ENCODE measurements at places on chromosomes 3 and 15.

GRCh38 chr3:48068886-48069285 lies 52.7 kb upstream of the MAP4 start:
- no peak for DNase-seq

DNA sequence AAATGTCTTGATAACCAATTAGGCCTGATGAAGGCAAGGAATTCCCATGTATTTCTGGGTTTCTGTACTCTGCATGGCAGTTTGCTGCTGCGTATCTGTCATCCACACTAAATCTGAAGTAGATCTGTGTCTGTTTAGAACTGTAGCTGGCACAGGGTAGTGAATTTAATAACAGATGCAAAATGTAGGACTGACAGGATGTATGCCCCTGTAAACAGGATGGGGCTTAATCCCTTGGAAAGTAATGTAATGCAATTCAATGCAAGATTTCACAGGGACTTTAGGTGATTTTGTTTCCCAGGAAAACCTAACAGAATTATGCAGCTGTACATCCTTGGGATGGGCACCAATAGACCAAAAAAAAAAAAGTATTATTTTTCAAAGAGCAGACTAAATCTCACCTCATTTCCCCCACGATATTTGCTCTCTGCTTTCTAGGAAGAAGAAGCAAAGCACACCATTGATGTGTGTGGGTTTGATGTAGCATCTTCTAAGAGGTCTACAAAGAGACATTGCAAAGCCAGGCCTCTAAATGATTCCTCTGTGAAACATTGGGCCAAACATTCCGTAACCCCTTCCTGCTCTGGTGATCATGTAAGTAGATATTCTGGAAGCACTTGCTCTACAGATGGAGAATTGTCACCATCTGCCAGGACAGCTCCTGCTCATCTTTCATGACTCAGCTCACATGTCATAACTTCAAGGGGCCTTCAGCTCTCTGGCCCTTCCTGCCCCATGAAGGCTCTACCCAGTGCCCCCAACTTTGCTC lies 464.3 kb upstream of the RGMA start:
- no peak for DNase-seq

GRCh38 chr15:58588096-58588495 lies 156.3 kb downstream of the LIPC start:
- no peak for DNase-seq

DNA sequence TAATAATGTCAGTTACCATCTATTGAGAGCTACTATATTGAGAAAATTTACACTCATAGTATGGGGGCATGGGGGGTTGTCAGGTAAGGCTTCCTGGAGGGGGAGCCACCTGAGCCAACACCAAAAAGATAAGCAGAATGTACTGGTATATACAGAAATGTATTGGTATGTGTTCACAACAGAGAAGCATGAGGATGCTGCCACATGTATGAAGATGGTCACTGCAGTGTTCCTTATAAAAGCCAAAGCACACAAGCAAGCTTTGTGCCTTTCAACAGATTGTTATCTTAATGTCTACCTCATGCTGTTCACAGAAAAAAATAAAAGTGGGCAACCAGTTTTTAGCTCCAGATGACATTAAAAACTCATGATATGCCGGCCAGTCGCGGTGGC lies 149.0 kb downstream of the MAGI1 start:
- no peak for DNase-seq

DNA sequence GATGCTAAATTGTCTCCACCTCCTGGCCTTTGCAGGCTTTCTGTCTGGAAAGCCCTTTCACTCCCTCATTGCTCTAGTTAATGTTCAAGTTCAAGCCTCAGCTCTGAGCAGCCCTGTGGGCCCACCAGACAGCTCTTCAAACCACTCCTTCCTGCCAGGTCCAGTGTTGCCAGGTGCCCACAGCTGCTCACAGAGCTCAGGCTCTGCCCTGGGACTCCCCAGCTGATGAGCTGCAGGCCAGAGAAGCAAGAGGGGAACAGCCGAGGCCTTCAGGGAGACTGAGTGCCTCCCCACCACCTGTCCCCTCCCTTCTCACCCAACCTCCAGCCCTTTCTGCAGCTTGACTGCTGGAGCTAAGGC lies 1.3 kb upstream of the ZBTB47 start:
- no peak for DNase-seq

GRCh38 chr15:57370929-57371328 lies 5.4 kb upstream of the CGNL1 start:
- no peak for DNase-seq

DNA sequence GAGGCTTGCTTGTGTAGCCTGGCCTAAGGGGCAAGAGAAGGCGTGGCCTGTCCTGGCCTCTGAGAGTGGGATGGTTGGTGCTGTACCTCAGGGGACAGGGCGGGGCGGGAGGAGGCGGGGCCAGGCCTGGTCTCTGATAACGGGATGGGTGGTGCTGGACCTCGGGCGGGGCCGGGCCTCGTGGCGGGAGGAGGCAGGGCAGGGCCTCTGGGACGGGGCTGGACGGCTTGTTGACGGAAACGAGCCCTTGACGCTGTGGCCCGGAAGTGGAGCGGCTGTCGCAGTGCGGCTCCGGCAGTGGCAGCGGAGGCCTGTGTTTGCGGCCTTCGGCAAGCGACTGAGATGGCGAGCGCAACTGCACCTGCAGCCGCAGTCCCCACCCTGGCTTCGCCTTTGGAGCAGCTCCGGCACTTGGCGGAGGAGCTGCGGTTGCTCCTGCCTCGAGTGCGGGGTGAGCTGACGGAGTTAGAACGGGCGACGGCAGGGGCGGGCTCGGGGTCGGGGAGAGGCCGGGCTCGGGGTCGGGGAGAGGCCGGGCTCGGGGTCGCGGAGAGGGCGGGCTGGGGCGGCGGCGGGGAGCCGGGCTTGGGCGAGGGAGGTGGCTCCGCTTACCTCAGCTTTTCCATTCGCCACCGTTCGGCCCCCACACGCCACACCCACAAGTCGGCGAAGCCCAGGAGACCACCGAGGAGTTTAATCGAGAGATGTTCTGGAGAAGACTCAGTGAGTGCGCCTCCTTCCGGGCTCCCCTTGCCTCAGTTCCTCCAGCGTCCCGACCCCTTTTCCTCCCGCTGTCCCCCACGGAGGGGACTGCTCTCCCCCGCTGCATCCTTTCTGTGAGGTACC lies at the start of gene CCNDBP1:
Gene CCNDBP1 (plus strand): TSS at position 247 of the 846 bp plus-strand sequence. CDS start 96 bp downstream, at position 343.
- peak; percentile 51 for DNase-seq

DNA sequence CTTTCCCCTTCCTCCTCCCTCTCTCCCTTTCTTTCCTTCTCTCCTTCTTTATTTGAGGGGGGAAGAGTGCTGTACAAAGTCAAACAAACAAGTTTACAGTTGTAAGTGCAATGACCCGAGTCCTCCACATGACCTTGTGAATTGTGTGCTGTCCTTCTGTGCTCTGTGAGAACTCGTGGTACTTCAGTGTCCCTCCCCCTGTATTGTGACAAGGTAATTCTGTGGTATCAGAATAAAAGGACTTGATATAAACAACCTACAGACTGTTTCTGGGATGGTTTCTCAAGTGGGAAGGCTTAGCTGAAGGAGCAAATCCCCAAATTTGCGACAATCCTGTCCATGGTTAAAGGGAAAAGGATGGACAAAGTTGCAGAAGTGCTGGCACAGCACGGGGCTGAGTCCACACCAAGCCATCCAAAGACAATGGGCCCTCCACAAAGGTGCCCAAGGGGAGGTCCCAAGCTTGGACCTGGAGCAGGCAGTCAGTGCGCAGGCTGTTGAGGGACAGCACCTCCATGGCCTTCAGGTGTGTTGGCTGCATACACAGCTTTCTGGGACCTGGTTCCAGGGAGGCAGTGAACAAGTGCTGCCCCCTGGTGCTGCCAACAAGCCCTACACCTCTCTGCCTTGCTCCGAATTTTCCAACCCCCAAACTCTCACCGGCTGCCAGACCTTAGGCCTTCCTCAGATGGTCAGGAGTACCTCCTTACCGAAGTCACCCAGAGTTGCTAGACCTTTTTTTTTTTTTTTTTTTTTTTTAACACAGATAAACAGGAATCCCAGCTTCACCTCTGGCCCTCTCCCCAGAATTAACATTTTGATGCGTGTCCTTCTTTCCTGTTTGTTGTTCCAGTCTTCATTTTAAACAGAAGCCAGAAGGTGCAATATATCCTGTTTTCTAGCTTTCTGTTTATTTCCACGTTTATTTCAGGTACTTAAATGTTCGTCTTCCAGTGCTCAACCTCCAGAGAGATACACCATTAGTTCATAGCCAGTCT lies 2.6 kb upstream of the APEH start:
- no peak for DNase-seq

DNA sequence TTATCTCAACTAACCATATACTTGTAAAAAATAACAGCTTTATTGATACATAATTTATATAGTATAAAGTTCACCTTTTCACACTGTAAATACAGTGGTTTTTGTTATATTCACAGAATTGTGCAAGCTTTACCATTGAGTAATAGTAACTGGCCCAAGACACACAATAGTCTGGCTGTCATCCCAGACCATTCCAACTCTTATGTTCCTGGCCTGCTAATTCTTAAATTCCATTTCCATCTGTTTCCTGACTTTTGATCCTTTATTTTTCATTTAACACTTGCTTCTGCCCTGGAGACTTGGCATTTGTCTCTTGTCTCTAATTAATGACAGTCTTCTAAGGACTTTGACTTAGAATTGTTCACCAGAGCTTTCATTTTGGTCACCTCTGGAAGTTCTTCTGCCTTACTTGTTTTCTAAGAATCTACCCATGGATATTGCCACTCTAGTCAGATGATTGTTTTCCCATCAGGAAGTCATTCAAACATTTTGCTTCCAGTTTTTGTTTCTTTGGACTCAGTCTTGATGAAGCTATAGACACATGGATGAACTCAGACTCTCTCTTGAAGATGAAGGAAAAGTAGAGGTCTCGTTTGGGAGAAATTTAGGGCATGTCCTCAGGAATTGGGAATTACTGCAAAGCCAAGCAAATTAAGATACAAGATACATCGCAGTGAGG lies 27.2 kb upstream of the PLSCR4 start:
- DNase-seq, result peak; percentile 85

- DNase-seq, result no peak
Measured at GRCh38 chr15:48856942-48857341, 21.0 kb upstream of the EID1 start.

DNA sequence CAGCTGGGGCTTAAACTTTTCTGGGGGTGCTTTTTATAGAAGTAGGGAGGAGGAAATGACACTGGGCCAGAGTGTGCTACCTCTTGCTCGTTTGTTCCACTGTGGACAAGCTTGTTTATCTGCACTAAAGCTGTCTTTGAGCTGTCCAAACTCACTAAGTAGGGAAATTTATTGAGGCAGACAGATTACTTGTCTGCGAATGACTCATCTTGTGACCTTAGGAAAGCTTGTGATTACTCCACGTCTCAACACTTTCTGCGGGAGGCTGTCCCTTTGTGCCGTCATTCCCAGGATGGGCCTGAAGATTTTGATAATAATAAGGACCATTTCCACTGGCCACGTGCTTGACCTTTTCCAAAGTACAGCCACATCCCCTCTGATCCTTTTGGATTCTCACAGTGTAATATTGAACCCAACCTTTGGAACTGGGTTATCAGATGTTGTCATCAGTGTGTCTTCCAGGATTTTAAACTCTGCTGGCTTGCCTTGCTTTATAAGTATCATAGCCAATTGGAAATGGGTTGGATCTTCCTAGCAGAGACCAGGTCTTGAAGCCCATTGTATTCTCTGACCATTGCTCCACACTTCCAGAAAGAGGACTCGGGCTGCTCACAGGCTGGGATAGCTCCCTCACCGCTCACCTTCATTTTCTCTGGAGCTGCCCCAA lies 84.7 kb downstream of the AGBL1 start:
- no peak for DNase-seq

- no peak for DNase-seq
Measured at GRCh38 chr15:94008104-94009074, 223.0 kb upstream of the MCTP2 start.

GRCh38 chr3:182294696-182295095 lies 498.6 kb upstream of the ATP11B start:
- no peak for DNase-seq

DNA sequence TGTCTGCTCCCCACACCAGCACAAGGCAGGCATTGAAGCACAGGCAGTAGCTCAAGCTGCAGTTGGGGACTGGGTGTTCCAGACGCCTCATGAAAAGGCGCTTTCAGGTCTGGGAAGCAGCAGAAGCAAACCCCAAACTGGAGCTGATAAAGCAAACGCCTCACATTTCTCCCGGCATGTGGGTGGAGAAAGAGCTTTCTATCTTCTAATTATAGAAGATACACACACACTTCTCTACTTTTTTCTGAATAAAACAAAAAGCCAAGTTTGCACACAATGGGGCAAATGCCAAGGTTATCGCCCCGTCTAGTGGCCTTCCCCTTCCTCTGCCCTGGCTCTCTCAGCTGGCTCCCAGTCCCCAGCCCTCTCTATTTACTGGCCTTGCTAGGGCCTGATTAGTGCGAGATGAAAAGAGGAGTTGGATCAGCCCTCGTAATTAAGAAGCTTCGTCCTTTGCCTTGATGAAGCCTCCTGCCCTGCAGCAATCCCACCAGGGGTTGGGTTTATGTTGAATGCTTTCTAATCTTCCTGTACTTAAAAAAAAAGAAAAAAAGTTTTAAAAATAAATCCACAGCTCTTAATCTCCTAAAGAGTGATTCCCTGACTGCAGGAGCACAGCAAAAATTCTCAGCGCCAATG lies 120.2 kb downstream of the MEGF11 start:
- no peak for DNase-seq

DNA sequence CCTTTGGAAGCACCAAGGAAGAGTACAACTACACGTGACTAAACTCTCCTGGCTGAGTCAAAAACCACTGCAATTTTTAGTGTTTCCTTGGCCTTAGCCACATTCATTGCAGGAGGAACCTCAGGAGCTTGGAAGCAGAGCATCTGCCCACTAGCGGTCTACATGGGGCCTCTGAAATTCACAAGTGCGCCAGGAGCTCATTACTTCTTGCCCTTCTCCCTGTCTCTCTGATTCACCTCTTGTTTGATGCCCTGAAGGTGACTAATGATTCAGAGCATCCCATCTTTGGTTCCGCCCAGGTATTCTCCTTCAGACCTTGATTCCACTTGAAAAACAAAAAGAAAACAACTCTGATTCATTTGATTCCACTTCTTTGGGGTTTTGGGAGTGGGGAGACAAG lies 201.1 kb upstream of the LPP start:
- no peak for DNase-seq

DNA sequence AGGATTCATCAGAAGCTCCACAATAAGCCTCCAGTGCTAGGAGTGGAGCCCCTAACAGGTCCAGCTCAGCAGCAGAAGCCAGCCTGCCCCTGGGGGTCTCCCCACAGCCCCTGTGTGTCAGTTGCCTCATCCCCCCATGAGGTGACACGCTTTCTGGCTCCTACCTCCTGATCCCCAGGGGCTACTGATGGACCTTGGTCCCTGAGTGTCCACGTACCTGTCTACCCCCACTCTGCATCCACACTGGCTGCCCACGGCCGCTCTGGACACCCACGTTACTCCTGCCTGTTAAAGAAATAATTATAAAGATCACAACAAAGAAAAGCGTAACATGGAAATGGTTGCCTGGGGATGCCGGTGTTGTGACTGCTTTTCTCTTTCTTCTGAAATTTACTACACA lies 143.1 kb downstream of the CHSY1 start:
- DNase-seq, result no peak

DNA sequence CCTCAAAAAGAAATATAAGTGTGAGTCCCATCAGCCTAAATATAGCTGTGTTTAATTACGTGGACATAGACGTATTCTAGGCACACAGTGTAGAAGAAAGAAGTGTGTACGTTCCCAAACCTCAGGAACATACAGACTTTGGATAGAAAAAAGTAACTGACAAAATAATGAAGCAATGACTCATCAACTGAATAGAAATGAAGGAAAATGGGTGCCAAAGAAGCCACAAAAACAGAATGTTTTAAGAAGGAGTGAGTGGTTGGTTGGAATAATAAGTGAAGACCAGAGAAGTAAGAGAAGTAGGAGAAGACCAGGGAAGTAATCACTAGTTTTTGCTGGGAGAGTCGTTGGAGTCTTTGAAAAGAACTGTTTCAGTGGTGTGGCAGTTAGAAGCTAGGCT lies 518.1 kb downstream of the ROBO1 start:
- DNase-seq, result no peak

- DNase-seq, result no peak
Measured at GRCh38 chr15:56207092-56207491, 36.6 kb downstream of the RFX7 start.
